Right cardiac atrium (tissue), 5 donors: ENCODE measurements at places on chromosomes 4 and X.

DNA sequence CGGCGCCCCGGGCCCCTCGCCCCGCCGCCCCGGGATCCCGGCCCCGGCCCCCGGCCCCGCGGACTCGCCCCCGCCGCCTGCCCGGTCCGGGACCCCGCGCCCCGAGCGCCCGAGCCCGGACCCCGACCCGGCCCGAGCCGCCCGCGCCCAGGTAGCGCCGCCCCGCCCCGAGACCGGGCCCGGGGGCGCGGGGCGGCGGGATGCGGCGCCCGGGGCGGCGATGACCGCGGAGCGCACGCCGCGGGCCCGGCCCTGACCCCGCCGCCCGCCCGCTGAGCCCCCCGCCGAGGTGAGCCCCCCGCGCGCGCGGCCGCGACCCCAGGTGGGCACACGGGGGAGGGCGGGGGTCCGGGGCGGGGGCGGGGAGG is 224 bp downstream of the FGFRL1 start:
- no peak for DNase-seq

DNA sequence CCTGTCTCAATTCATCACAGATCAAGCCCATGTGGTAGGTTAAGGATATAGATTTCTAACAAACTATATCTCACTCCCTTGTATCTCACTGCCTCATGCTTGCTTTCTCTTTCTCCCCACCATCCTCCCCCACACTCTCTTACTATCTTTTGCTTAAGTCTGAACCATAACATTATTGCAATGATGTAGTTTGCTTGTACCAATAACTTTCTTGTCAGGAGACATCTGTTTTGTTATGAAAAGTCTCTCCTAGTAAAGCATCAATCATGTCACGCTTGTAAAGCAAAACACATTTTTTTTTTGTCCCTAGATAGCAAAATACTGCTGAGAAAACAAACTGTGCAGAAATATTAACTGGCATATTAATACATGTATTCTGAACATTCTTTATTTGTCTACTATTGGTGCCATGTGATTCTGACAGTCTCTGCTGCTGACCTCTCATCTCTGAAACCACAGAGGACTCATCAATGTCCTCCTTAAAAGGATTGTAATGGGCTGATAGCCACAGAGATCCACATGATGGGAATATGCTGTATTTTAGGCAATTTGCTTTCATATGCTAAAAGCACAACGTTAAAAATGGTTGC is 217.5 kb downstream of the VEGFC start:
- no peak for DNase-seq

- DNase-seq: no peak
Measured at GRCh38 chr4:116632269-116632668, 453.1 kb downstream of the TRAM1L1 start.

DNA sequence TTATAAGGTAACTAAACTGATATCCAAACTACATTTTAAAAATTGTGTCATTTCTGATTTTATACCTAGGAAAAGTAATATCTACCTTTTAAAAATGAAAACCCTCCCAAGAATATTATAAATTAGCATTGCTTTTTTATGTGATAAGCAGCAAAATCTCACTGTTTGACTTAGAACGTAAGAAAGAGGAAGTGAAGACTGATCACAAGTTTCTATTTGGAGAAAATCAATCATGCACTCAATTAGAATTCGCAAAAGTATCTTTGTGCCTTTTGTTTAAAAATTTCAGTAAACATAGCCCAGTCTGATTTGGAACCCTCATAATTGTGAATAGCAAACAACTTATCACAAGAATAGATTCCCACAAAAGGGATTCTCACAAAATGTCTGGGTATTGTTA is 142.7 kb downstream of the TENM3 start:
- DNase-seq: no peak

GRCh38 chr4:101103381-101104142 is 243.8 kb downstream of the PPP3CA start:
- DNase-seq: no peak
